ENCODE measurements at places on chromosomes 12 and 14. TPM values are rescaled to one million over a fixed set of nuclear protein-coding genes. Genes with fewer than 3 reads are reported as not detected.

DNA sequence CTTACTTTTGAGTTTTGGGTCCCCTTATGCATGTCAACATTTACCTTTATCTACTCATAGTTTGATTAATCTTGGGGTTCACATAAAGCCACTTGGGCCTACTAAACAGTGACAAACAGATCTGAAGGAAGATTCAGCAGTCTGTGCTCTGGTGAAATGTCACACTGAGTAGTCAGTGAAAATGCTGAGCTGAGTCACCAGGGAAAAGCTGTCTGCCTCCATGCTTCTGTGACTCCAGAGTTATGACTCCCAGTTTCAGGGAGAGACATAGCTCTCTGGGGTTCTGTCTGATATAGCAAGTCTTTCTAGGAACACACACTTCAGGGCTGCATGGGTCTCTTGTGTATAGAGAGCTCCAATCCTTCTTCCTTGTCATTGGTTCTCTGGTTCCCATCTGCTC is 406.3 kb upstream of the FAR2 start:
- H3K27me3 ChIP-seq, result no peaks in the 10 kb centered on the region
- H3K4me3 ChIP-seq, result no peak overlapping the region
- no peak overlapping the region for H3K27ac ChIP-seq

DNA sequence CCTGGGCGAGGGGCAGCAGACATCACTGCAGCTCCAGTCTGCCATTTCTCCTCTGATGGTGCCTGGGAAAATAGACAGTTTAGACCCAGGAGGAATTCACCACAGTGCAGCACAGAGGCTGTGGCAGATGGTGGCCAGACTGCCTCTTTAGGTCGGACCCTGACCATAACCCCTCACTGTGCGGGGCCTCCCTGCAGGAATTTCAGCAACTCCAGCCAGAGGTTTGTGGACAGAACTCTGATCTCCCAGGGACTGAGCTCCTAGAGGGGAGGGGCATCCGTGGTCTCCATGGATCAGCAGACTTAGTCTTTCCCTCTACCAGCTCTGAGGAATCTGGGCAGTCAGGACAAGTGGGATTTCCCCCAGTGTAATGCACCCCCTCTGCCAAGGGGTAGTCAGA is 106.5 kb downstream of the ZC3H14 start:
- no peaks in the 10 kb centered on the region for H3K4me1 ChIP-seq
- H3K27ac ChIP-seq, result no peak overlapping the region
- peak; percentile 7 for DNase-seq
- no peak overlapping the region for H3K4me3 ChIP-seq

DNA sequence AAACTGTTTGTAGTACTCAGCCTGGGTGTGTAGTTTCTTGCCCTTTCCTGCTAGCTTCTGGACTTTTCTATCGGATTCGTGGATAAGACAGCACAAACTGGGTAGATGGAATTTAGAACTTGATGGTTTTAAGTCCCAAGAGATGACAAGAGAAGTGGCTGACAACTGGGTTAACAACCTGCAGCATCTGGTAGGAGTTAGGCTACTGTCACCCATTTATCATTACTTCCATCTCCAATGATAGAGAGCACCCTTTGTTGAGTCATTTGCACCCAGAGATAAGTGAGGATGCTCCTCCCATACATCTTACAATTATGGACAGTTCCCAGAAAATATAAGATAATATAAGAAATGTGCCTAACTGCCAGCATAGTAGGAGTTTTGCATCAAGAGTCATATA is 50.2 kb upstream of the FLRT2 start:
- H3K4me3 ChIP-seq, result no peak overlapping the region
- no peaks in the 10 kb centered on the region for H3K27me3 ChIP-seq
- DNase-seq, result no peak
- H3K4me1 ChIP-seq, result no peaks in the 10 kb centered on the region
- H3K27ac ChIP-seq, result no peak overlapping the region

GRCh38 chr14:56297449-56297848 is 179.2 kb downstream of the PELI2 start:
- no peak for DNase-seq
- H3K4me3 ChIP-seq, result no peak overlapping the region
- no peaks in the 10 kb centered on the region for H3K27me3 ChIP-seq
- H3K4me1 ChIP-seq, result peaks cover 8% of the 10 kb centered on the region

DNA sequence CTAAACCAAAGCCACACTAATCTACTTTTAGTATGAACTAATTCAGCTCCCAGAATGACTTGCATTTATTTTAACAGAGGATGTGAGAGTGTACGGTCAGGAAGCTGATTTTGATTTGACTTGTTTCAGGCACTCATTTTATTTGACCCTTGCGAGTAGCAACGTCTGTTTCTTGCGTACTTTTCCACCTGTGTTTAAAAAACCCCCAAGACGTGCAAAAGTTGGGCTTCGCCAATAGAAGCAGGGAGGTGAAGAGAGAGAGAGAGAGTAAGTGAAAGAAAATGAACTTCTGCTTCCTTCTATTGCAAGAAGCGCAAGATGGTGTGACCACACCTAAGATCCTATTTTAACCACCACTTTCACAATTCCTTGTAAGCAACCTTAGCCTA is 6.7 kb upstream of the SLC15A4 start:
- no peak overlapping the region for H3K4me3 ChIP-seq
- no peak overlapping the region for H3K27ac ChIP-seq
- no peak for DNase-seq
- H3K4me1 ChIP-seq, result no peaks in the 10 kb centered on the region

GRCh38 chr12:65259501-65259900 is 19.0 kb upstream of the MSRB3 start:
- no peaks in the 10 kb centered on the region for H3K4me1 ChIP-seq
- no peak for DNase-seq
- no peak overlapping the region for H3K4me3 ChIP-seq
- no peaks in the 10 kb centered on the region for H3K27me3 ChIP-seq
- H3K27ac ChIP-seq, result no peak overlapping the region
- H3K36me3 ChIP-seq, result no peaks in the 10 kb centered on the region

GRCh38 chr12:47547077-47547476 is 158.8 kb downstream of the RPAP3 start:
- H3K27me3 ChIP-seq, result no peaks in the 10 kb centered on the region
- peak; percentile 16 for DNase-seq
- H3K4me3 ChIP-seq, result no peak overlapping the region
- no peak overlapping the region for H3K27ac ChIP-seq

DNA sequence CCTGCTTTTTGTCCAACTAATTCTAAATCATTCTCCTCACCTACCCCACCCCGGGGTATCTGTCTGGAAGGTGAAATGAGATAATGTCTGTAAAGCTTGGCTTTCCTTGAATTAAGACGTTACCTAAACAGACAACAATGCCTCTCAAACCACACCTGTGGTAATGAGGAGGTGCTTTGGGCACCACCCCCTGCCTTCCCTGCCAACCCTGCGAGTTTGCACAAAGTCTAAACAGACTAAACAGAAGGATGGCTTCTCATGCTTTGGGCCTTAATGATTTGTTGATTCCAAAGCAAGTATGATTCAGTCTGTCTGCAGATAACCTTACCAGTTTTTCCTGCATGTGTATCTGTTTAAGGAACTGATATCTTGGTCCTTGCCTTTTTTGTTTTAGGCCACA is 82.4 kb downstream of the ZFC3H1 start:
- no peaks in the 10 kb centered on the region for H3K4me1 ChIP-seq
- H3K27me3 ChIP-seq, result no peaks in the 10 kb centered on the region
- DNase-seq, result no peak

- H3K4me1 ChIP-seq, result peaks cover 6% of the 10 kb centered on the region
- no peaks in the 10 kb centered on the region for H3K27me3 ChIP-seq
- DNase-seq, result no peak
- no peak overlapping the region for H3K4me3 ChIP-seq
- H3K27ac ChIP-seq, result no peak overlapping the region
Observed at GRCh38 chr12:87802721-87803011, 226.5 kb downstream of the C12orf50 start.

DNA sequence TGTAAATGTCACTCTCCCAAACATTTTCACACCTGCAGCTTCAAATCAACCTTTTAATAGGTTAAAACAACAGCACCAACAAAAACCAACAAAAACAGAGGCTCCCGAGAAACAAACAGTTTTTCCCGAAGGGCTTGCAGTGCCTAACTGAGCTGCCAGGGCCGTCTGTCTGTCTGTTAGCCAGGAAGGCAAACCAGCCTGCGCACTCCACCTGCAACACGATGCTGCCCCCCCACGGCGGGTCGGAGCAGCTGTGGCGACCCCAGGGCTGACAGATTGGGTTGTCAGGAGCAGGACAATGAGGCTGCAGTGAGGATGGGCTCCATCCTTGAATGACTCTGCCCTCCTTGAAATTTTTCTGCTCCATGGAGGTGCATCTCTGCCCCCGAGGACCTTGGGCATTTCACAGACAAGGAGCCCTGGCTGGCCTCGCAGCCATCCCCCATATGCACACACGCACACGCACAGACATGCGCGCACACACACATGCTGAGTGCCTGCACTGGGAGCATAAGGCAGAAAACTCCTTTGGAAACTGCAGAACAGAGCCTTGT is 2.6 kb downstream of the RTL1 start:
- DNase-seq, result peak; percentile 87
- H3K27me3 ChIP-seq, result peaks cover 12% of the 10 kb centered on the region
- no peaks in the 10 kb centered on the region for H3K36me3 ChIP-seq
- peak overlapping the region; percentile 32 for H3K27ac ChIP-seq
- H3K4me1 ChIP-seq, result peaks cover 85% of the 10 kb centered on the region

DNA sequence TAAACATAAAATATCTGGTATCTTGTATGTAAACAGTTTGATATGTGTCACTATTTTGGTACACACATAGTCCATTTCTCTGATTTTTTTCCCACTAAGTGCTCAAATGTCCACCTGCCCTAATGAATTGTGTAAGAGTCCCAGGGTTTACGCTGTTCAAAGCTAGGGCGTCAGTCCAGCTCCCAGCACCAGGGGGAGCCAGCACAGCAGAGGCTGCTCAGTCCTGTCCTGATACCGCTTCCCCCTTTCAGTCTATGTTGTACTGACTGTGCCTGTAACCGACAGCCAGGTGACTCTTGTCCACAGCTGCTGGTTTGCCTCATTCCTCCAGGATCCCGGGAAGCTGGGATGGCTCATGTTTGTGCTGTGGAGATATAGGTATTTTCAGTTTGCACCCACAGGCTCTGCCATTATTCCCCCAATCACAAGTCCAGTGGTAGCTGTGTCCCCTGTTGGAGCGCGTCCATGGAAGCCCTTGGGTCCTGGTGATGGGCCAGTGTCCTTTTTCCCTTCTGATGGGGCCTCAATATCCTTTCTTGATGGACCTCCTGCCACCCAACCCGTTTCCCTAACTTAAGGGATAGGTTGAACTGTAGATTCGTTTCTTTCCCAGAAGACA is 242.0 kb downstream of the NEDD1 start:
- no peak overlapping the region for H3K4me3 ChIP-seq
- peak; percentile 86 for DNase-seq
- peaks cover 1% of the 10 kb centered on the region for H3K4me1 ChIP-seq
- no peaks in the 10 kb centered on the region for H3K36me3 ChIP-seq
- H3K27ac ChIP-seq, result no peak overlapping the region
- no peaks in the 10 kb centered on the region for H3K27me3 ChIP-seq

BIN2 gene
- not detected for total RNA-seq

TCL1A gene
- not detected for total RNA-seq

AICDA gene
- total RNA-seq, result not detected

B4GALNT3 gene
- 30.8 TPM for total RNA-seq

TAS2R46 gene
- 1.9 TPM for total RNA-seq

JAG2 gene
- 2.1 TPM for total RNA-seq

KRT78 gene
- total RNA-seq, result not detected

DGKA gene
- total RNA-seq, result 27.0 TPM

INHBE gene
- total RNA-seq, result not detected
